Left ventricle myocardium superior (tissue), 1 donor: ENCODE measurements at places on chromosomes 6 and 20.

DNA sequence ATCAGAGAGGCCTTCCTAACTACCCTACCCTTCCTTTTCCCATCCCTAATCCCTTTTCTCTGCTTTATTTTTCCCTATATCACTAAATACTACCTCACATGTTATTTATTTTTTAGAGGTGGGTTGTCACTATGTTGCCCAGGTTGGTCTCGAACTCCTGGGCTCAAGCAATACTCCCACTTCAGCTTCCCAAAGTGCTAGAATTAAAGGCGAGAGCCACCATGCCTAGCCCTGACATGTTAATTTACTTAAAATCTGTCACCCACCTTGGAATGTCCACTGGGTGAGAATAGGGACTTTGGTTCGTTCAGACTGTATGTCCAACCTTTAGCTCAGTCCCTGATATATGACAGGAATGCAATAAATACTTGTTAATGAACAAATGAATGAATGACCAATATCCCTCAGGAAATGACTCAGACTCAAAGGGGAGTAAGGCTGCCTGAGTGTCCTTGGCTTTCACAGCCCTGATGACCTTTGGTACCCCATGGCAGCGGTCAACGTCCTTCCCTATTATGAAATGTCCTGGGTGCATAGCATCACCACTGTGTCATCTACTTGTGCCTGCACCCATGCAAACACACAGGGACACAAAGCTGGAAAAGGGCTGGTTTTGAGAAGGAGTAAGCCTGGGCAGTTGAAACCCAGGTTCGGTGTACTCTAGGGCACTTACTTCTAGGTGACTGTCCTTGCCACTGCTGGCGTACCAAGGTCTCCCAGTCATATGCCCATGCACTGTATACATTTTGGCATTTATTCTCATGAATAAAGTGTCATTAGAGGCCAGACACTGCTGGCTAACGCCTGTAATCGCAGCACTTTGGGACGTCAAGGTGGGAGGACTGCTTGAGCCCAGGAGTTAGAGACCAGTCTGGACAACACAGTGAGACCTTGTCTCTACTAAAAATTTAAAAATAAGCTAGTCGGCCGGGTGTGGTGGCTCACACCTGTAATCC is 26.5 kb downstream of the BCL2L1 start:
- DNase-seq, result no peak

DNA sequence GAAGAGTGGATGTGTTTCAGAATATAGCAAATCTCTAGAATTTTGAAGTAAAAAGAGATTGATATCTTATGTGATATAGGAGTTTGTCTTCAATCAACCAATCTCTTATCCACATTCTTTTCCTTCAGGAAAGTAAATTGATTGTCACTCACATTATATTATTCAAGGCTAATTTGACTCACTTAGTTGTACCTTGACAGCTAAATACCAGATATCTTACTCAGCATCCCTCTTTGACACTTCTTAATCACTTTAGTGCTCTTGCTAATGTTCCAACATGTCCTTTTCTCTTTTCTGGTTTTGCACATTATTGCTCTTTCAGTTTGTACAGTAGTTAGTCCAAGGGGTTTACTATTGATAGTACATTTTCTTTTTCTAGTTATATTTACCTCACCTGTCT is 286.9 kb upstream of the PTCHD4 start:
- DNase-seq, result no peak

DNA sequence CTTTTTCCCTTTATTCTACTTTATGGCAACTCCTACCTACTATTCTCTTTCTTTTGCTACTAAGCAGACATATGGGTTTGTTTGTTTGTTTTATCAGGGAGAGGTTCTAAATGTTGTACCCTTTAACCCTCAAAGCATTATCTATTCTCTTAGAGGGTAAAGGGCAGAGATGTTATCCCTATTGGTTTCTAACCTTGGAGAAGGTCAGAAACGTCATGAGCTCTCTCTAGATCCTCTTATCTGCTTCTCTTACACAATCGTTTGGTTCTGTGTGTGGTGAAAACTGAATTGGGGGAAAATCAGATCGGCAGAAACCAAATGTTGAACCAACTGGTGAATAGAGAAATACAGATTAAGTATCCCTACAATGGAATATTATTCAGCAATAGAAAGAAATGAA is 6.4 kb upstream of the MPC1 start:
- DNase-seq, result no peak

DNA sequence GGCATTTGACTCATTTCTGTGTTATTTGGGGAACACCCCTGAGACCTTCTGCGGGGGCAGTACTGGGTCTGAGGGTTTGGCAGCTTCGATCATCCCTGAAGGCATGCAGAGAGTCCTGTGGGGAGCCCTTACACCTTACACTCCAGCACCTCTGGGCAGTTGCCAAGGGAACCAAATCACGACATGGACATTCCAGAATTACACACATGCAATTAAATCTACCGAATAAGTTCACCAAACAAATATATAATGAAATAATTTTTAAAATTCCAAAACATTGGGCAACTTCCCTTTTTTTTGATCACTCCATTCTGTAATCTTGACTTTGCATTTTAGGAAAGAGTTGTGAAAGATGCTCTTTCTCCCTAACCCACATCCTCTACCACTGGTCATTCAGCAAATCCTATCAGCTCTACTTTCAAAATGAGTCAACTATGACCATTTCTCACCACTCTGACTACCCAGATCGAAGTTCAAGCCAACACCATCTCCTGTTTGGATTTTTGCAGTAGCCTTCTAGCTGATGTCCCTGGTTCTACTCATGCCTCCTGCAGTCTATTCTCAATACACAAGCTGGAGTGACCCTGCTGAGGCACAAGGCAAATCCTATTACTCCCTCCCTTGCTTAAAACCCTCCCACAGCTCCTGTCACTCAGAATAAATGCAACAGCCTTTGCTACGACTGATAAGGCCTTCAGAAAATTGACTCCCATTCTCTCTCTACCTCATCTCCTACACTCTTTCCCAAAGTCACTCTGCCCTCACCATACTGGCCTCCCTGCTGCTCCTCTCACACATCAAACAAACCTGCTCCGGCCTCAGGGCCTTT is 533.3 kb downstream of the HACE1 start:
- DNase-seq, result no peak

GRCh38 chr6:129597023-129597713 is 112.8 kb downstream of the ARHGAP18 start:
- DNase-seq, result no peak

- DNase-seq, result peak; percentile 54
Measured at GRCh38 chr20:25083773-25084625, 2.1 kb upstream of the VSX1 start.

- DNase-seq, result no peak
Measured at GRCh38 chr6:84462698-84463097, 235.3 kb upstream of the CEP162 start.

GRCh38 chr6:143741480-143741879 is 63.7 kb downstream of the PHACTR2 start:
- no peak for DNase-seq

DNA sequence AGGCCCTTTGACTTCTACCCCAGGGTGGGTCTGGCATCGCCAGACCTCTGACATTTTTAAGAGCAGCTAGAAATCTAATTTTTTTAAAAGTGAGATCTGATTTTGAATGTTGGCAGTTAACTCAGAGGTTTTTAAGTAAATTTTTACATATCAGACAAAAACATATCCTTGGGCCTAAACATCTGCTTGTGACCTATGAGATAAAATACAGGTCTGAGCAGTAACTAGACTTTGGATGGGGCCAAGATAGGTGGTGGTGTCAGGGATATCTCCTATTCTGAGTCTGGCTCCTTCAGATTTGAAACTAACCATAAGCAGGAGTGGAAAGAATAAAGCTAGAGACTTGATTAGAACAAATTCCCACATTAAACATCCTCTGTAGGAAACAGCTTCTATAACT is 17.6 kb downstream of the RALY start:
- no peak for DNase-seq

GRCh38 chr6:5435449-5435848 is 174.1 kb downstream of the FARS2 start:
- no peak for DNase-seq

GRCh38 chr6:94769197-94769596 is 808.1 kb upstream of the MANEA start:
- no peak for DNase-seq

DNA sequence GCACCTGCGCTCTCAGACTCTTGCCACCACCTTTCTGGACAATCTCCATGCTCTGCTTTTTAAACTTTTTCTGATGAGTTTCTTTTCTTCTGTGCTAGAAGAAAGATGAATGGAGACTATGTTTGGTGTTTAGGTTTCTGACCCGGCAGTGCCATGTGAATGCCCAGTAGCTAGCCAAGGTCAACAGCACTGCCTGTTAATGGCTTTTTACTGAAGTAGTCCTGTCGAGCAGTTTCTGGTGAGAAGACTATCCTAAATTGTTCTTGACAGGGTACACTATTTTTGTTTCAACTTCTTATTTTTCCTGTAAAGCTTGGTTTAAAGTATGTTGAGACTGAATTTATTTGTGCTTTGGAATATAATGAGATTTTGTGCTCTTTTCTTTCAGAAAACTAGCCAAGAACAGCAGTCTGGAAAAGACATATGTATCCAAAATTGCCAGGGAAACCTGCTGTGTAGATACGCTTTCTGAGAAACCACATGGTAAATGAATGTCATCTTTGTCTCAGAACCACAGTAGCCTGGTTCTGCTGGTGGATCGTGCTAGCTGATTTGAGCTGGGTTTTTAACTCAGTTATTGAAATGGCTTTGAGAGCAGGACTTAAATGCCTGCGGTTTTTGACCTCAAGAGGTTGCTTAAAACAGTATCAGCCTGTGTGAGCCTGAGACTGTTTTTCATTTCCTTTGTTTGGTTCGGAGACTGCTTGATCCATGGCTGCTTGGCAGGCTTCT is 48.1 kb downstream of the KCNS1 start:
- DNase-seq, result no peak

DNA sequence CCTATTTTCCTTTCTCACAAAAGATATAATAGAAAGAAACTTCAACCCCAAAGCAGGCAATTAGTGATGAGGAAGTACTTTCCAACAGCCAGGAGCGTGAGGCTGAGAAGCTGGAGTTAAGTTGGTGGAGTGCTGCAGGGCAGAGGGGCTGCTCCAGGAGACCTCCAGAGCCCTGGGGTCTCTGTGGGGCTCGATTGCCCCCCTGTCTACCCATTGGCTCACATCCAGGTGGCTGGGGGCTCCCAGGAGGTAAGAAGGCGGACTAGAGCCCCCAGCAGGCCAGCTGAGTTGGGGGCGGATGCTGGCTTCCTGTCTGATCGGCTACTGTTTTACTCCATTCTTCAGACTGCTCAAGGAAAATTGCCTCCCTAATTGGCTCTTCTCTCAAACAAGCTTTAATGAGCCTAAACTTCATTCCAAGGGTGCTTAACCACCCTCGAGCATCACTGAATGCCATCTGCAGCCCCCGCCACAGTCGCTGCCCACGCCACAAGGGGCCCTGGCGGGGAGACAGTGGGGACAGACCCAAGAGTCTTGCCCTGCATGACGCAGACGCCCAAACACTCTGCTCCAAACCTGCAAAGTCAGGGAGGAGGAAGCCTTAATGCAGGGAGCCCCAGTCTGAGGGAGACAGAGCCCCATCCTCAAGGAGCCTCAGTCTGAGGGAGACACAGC is 78.6 kb downstream of the MDGA1 start:
- no peak for DNase-seq

- no peak for DNase-seq
Measured at GRCh38 chr6:148027201-148027600, 315.4 kb upstream of the SASH1 start.

DNA sequence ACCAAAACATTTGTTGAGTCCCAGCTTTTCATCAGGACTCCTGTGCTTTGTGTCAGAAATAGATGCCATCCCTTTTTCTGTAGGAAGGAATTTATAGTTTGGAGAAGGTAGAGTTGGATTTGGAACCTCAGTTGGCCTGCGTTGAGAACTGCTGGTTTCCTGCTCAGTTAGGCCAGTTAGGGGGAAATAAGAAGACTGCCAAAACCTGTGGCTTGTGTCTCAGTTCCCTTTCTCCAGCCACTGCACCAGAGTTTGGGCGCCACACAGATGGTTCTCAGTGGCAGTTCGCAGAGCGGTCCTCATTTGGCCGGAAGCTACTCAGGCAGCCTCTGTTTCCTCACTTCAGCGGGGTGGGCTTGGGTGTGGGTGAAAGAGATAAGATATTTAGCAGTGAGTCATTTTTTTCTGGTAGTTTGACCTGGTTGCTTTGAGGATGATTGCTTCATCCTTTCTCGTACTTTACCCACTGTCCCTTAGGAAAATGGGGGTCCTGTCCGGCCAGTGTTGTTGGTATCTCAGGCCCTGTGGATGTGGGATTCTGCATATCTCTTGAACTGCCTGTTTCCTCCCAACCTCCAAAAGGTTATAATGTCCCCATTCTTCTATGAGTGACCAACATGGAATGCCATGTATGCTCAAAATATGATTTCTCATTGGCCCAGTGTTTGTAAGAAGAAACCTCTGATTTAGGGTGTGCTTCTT is 53.7 kb downstream of the JARID2 start:
- DNase-seq, result peak; percentile 48

- DNase-seq, result no peak
Measured at GRCh38 chr6:111809264-111809663, 64.0 kb downstream of the FYN start.

DNA sequence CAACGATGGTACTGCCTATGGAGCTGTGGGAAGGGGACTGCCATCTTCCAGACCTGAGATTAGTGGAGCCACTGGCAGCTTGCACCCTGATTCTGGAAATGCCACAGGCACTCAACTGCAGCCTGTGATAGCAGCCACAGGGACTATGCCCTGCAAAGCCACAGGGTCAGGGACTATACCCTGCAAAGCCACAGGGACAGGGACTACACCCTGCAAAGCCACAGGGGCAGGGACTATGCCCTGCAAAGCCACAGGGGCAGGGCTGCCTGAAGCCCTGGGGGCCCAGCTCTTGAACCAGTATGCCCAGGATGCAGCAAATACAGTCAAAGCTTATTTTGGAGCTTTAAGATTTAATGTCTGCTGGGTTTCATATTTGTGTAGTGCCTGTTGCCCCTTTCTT is 346.6 kb downstream of the C6orf118 start:
- no peak for DNase-seq

DNA sequence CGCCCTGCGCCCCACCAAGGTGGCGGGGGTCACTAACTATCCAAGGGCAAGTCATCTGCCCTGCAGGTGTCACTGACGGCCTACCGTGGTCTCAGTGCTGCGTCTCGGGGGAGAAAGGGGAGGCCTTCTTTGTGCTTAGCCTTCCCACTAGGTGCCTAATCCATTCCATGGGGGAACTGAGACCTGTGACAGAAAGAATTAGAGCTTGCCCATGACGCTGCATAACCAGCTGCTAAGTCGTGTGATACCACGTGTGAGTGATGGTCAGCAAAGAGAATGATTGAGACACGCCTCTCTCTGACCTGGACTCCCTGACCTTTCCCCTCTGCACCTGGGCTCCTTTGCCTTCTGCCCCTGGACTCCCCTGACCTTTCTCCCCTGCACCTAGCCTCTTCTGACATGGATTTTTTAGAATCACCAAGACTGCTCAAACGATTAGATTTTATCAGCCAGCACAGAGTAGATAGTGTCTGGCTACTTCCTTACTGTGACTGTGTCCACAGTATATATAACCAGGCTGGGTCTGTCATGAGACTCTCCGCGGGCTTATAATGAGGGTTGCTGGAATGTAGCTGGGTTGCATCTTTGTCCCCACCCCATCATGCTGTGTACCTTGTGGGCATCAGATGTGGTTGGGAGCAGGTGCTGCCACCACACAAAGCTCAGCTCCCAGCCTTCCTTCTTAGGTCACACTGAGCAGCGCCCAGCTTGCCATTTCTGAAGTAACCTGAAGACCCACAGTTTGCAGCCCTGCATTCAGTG is 140.6 kb downstream of the TMEM242 start:
- DNase-seq, result no peak

- no peak for DNase-seq
Measured at GRCh38 chr20:41228858-41229257, 88.7 kb downstream of the ZHX3 start.
